ENCODE measurements at places on chromosomes 1 and 21.

DNA sequence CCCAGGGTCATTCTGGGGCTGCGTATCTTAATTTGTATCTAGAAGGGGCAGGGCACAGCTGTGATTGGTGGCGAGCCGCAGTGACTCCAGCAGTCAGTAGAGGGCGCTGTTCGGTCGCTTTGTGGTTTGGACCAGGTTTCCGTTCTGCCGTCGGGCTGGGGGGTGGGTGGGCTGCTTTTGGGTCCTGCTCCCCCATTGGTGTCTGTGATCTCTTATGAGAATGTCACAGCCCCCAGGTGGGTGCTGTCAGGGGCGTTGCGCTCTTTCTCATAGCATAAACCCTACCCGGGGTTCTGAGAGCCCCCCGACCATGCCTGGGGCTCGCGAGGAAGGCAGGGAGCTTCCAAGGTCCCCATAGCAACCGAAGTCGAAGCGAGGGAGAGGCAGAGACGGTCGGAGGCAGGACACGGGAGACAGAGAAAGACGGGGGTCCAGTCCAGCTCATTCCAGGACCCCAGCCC lies 5.4 kb downstream of the TFF3 start:
- DNase-seq: peak; percentile 64

DNA sequence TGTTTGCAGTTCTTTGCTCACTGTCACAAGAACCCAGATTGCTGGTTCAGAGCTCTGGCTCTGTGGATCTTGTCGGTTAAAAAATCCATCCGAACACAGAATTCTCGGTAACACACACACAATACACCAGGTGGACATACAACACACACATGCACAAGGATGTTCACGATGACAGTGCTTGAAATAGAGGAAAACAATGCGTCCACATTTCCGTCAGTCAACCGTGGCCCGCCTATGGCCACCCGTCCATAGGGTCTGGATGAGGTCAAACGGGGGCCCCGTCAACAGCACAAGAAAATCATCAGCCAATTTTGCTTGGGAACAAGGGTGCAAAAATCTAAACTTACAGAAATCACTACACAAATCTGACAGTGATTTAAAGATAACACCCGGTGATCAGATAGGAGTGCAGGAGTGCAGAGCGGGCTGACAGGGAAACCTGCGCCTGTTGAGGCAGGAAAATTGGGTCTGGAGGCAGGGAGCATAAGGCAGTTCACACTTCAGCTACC lies 50.4 kb upstream of the SLC19A1 start:
- no peak for DNase-seq

- no peak for DNase-seq
These were observed 29.0 kb downstream of the TRIM62 start for GRCh38 chr1:33152685-33153432.

GRCh38 chr1:226217273-226217672 lies 6.2 kb upstream of the MIXL1 start:
- no peak for DNase-seq

- DNase-seq: peak; percentile 76
These were observed 108.6 kb upstream of the ZNF644 start for GRCh38 chr1:91130256-91130985.

DNA sequence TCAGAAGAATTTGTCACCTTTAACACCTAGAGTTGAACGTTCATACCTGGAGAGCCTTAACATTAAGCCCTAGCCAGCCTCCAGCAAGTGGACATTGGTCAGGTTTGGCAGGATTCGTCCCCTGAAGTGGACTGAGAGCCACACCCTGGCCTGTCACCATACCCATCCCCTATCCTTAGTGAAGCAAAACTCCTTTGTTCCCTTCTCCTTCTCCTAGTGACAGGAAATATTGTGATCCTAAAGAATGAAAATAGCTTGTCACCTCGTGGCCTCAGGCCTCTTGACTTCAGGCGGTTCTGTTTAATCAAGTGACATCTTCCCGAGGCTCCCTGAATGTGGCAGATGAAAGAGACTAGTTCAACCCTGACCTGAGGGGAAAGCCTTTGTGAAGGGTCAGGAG lies 52.3 kb downstream of the UBE4B start:
- DNase-seq: peak; percentile 99
